ENCODE measurements at places on chromosomes 13 and 19.

DNA sequence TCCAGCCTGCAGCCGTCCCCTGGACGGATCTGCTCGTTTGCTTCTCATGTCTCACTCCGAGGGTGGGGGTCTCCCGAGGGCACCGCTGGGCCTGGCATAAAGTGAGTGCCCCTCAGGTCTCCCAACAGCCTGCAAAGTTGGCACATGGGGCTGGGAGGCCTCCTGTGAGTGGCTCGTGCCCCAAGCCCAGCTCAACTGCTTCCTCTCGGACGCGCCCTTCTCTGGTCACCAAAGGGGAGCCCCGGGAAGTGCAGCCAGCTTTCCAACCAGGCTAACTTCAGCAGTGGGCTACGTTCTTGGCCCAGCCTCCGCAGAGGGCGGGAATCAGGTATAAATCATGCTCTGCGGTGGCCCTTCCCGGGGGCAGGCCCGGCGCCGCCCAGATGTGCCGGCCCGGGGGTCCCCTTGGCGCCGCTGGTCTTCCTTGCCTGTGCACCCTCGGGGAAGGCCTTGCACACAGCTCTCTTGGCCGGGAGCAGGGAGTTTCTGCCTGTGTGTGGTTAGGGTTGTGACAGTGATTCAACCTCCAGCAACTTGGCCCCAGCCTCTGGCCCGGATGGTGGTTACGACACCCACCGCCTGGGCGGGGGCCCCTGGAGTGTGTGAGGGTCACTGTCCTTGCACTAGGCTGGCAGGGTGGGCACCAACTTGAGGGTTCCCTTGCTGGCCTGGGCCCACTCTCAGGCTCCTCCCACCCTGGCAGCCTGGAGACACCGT is 20.7 kb downstream of the CEBPG start:
- no peak for DNase-seq

DNA sequence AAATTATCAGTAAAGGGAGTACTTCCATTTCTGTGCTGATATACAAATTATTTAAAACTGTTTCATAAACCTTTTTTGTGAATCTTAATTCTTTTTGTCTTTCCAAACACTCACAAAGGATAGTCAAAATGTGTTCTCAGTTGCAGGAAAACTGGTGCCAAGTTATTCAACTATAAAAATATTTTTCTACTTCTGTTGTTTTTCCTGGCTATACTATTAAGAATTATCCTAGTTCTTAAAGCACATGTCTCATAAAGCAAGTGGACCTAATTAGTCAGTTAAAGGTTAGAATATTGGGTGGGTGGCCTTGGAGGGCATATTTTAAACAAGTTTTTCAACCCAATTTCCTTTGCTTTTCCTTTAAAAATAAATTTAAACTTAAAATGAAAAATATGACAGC is 1460.3 kb upstream of the SLC10A2 start:
- no peak for DNase-seq

DNA sequence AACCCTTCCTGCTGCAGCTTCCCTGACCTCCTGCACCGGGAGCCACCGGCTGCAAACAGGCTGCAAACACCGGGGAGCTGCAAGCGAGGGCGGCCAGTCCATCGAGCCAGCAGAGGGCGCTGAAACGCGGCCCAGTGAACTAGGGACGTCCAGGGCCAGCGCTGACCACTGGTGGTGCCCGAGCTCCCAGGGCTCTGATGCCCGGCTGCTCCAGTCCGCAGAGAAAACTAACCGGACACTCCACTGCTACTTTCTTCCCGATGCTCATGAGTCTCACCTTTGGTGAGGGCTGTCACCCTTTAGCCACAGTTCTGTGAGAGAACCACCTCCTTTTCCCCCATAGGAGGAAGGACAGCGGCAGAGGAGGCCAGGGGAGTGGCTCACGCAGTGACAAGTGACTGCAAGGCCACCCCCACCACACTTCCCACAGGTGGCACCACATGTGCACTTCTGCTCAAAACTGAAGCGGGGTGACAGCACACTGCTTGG is 82.8 kb upstream of the MTIF3 start:
- peak; percentile 25 for DNase-seq

DNA sequence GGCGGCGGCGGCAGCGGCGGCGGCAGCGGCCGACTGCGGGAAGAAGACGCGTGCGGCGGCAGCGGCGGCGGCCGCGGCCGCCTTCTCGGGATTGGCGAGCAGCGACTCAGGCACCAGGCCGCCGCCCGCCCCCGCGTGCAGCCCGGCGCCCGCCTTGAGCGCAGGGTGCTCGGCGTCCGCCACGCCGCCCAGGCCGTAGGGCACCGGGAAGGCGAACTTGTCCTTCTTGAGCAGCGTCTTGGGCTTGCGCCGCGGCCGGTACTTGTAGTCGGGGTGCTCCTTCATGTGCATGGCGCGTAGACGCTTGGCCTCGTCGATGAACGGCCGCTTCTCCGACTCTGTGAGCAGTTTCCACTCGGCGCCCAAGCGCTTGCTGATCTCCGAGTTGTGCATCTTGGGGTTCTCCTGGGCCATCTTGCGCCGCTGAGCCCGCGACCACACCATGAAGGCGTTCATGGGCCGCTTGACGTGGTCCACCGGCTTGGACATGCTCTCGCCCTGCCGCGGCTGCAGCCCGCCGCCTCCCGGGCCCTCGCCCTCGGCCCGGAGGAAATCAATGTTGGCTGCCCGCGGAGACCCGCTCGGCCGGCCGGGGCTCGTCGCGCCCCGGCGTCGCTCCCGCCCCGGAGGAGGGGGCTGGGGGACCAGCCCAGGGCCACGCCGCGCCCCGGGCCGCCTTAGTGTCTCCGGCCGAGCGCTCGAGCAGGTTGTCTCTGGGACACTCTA is 621 bp downstream of the SOX21 start:
- DNase-seq, result no peak

DNA sequence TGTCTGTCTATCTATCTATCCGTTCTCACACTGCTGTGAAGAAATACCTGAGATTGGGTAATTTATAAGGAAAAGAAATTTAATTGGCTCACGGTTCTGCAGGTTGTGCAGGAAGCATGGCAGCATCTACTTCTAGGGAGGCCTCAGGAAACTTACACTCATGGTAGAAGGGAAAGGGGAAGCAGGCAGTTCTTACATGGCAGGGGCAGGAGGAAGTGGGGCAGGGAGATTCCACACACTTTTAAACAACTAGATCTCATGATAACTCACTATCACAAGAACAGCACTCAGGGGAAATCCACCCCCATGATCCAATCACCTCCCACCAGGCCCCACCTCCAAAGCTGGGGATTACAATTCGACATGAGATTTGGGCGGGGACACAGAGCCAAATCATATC is 105.3 kb downstream of the SLC10A2 start:
- no peak for DNase-seq

DNA sequence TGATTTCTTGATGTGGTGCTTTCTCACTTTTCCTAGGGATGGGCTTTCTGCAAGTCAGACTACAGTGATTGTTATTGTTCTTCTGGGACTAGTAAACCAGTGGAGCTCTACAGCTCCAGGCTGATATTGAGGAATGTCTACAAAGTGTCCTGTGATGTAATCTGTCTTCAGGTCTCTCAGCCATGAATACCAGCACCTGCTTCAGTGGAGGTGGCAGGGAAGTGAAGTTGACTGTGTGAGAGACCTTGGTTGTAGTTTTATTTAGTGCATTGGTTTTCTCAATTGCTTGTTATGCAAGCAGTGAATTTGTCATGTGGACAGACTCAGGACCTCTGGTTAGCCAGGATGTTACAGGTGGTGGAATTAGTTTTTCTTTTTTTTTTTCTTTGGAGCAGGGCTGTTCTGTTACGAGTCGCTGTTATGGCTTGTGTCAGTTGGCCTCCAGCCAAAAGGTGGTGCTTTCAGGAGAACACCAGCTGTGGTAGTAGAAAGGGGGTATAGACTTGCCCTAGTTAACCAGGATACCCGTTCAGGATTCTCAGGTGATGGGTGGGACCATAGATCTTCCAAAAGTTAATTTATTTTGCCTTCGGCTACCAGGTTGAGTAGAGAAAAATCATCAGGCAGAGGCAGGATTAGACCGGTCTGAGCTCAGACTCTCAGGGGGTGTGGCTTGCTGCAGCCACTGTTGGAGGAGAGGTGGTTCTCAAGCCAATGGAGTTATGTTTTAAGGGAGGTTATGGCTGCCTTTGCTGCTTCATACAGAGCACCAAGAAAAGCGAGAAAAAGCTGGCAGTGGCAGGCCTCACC is 11.9 kb upstream of the ZNF675 start:
- DNase-seq, result no peak

DNA sequence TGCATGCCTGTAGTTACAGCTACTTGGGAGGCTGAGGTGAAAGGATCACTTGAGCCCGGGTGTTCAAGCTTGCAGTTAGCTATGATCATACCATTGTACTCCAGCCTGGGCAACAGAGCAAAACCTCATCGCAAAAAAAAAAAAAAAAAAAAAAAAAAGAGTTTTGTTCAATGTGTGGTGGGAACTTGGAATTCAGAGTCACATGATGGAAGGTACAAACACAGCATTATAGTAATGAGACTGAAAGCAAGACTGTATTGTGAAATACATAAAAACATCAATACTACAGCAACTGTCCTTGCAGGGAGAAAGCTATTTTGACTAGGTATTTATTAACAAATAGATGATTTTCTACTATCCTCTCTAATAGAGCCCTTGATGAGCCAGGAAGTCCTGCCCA is 393.2 kb downstream of the DLEU7 start:
- DNase-seq, result no peak

DNA sequence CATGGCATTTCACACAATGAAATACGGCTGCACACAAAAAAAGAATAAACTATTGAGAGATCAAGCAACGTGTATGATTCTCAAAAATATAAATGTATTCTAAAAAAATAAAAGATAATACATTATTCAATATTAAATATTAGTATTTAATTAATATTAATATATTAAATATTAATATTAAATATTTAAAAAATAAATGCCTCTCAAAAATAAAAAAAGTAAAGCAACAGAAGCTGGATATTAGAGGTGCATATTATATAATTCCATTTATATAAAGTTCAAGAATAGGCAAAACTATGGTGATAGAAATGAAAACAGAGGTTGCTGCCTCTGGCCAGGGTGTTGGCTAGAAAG is 57.1 kb downstream of the GADD45B start:
- DNase-seq, result no peak

- DNase-seq, result no peak
These were observed 63.7 kb downstream of the UBL3 start for GRCh38 chr13:29786698-29787097.

GRCh38 chr13:51475727-51476501 is 23.1 kb upstream of the INTS6 start:
- DNase-seq, result no peak

GRCh38 chr13:107937848-107938247 is 277.5 kb downstream of the LIG4 start:
- DNase-seq, result no peak

DNA sequence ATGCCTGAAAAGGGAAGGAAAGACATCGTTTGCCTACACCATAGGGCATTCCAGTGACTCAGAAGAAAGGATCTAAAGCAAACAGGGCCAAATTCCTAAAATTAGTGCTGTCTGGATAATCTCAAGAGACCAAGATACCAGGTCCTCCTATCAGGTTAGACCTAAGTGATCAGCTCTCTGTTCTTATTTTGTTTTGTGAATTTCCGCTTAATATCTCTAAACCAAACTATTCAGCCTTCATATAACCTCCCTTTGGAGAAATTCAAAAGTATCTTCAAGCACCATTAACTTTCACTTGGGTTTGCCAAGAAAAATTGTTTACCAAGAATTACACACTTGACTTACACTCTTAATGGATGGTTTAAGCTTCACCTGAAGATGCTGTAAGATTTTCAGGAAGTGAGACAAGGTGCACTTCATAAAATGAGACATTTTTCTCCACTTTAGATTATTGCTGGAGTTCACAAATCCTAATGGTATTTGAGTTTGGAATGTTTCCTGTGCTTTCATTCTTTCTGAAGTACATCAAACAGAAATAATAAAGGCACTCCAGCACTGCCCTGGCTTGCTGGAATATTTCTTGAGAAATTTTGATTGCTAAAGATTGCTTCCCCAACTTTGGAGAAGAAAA is 376.1 kb downstream of the LMO7 start:
- no peak for DNase-seq

Data from stimulated activated CD4-positive, alpha-beta T cell treated with anti-CD3 and anti-CD28 coated beads, Interleukin-15, amount 100 ng/mL, for 1 hour (primary cell).